ENCODE measurements at places on chromosomes 2 and 18.
A peak's percentile ranks its signal among the peaks of the same experiment; 100 is the strongest.

DNA sequence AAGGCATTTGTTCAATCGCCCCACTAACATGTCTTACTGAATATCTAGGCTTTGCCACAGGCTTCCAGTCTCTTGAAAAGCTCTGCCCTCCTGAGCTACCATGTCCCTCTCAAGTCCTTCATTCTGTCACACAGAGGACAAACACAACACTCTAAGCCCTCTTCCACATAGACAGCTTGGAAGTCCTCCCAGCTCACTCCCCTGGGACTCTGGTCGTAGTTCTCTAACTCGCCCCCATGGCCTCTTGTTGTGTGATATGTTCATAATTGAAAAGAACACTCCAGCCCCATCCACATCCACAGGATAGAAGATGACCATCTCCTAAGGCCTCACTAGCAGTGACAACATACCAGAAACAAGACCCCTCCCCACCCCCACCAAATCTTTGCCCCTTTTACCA lies 37.9 kb downstream of the BUB1 start:
- no peak for DNase-seq

DNA sequence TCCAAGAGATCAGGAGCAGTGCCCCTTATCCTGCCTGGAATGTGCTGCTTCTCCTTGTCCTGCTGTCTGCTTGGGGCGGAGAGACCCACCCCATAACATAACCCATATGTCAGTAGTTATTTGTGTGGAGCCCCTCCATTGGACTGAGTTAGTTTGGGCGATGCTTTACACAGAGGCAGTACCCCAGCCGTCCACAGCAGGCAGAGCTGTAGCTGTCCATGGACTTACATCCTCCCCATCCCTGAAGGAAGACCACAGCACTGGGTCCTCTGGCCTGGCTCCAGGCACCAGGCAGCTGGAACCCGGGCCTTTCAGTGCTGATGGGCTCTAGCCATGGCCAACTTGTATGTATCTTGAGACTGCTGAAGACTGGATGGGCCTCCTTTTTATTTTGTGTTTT lies 20.3 kb downstream of the GKN2 start:
- no peak for DNase-seq

GRCh38 chr18:14074187-14074586 lies 58.0 kb downstream of the ZNF519 start:
- no peak for DNase-seq

DNA sequence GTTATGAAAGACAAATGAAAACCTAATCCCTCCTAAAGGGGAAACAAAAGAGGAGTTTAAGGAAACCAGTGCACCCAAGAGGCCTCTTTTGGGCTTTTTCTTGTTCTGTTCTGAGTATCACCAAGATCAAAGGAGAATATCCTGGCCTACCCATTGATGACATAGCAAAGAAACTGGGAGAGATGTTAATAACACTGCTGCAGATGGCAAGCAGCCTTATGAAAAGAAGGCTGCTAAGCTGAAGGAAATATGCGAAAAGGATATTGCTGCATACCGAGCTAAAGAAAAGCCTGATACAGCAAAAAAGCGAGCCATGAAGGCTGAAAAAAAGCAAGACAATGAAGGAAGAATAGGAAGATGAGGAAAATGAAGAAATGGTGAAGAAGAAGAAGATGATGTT lies 23.6 kb upstream of the STAT4 start:
- DNase-seq = no peak

- peak; percentile 15 for DNase-seq
Measured at GRCh38 chr2:157627594-157628476, 829 bp downstream of the ACVR1C start.

Measured in activated T-helper 1 cell treated with Interleukin-2 at 50 U/mL for 16 hours (primary cell).